Effector memory CD4-positive, alpha-beta T cell (primary cell): ENCODE measurements at places on chromosomes 1 and 21.
A peak's percentile ranks its signal among the peaks of the same experiment; 100 is the strongest.

DNA sequence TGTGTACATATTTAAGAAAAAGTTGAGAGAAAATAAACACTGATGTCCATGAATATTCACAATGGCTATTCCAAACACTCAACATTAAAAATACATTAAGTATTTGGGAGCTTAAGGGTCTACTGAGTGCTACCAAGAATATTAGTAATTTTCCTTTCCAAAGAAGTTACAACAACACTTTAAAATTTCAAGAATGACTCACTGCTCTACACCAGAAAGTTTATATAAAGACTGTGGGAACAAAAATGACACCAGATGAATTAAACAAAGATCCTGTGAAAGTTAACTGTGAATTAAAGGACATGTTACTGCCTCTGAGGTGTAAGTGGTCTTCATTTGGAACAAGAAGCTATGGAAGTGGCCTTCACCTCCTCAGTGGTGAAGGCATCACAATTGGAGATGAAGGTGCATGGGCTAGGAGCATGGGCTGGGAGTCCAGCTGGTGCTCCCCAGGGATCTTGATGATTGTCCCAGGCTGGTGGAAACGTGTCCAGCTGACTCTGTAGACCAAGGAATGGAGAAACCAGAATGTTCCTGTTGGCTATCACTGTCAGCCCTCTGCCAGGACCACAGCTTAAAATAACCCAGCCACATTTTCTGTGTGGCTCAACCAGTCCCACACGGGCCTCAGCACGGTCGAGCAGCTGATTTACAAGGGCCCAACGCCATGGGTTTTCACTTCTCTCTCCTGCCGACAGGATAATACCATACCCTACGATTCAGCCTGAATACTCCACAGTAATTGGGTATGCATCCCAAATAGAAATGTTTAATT, 28.8 kb downstream of the TAF5L start:
- DNase-seq, result no peak

GRCh38 chr1:155983191-155984024, 5.1 kb upstream of the ARHGEF2 start:
- DNase-seq, result no peak

GRCh38 chr1:230292689-230293389, 133.3 kb downstream of the PGBD5 start:
- no peak for DNase-seq

DNA sequence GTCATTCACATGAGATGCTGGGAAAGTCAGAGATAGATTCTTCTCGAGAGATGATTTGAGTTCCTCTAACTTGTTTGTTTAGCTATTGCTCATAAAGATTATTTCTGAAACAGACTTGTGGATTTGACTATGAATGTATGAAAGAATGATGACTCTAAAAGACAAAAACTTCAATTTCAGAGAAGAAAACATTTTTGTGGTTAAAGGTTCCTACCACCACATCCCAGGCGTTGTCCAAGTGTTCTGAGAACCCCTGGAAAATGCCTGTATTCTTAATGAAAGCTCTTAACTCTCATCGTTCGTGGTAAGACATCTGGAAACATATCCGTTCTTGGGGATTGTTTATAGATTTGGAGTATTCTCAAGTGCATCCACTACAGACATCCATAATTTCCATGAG, 228.7 kb downstream of the BARHL2 start:
- DNase-seq, result no peak

DNA sequence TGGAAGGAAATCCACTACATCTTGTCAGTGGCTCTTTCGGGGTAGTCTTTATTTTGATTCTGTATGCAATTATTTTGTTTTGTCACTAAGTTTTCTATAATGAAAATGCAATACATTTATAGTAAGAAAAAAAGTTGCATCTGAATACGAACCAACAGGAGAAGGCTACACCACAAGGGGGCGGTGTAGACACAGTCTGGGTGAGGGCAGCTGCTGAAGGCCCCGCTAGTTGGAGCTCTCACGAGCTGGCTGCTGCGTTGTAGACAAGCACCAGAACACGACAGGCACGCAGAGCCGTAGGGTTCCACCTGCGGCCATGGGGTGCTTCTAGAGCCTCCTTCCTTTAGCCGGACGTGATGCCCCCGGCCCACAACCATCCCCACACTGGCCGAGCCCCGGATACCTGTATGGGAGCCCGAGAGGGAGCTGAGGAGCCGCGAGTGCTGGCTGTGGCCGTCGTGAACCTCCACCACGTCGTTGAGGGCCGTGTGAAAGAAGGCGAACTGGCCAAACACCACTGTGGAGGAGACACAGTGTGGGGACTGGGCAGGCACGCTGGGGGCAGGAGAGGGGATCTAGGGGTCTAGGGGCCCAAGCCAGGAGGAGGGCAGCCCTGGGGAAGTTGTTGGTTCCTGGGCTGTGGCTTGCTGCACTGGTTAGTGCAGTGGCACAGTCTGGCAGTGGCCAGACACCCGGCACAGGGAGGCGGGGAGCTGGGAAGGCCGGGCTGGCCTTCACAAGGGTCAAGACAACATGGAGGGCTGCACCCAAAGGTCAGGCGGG, 160.8 kb downstream of the ZSCAN20 start:
- peak; percentile 68 for DNase-seq

DNA sequence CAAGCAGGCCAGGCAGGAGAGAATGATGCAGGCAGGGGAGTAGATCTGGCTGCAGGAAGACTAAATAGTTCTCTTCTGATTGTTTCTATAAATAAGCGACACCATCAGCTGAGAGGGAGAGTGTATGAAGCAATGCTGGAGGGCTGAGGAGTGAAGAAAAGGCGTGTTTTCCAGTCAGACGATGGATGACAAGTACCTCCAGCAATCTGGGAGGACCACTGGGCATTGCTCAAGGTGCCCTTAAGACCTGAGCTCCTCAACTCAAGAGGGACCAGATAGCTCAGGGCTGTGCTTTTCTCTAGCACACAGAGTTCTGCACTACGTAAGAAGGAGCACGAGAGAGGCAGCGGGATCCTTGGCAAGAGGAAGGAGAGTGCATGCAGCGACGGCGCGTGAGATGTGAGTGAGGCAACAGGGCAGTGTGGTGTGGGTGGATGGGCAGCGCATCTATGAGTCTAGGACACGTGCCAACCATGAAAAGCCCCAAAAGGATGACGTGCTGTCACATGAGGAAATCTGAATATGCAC, 36.0 kb downstream of the PABPC4 start:
- no peak for DNase-seq

GRCh38 chr1:6353955-6354658, 39.5 kb downstream of the ACOT7 start:
- no peak for DNase-seq

DNA sequence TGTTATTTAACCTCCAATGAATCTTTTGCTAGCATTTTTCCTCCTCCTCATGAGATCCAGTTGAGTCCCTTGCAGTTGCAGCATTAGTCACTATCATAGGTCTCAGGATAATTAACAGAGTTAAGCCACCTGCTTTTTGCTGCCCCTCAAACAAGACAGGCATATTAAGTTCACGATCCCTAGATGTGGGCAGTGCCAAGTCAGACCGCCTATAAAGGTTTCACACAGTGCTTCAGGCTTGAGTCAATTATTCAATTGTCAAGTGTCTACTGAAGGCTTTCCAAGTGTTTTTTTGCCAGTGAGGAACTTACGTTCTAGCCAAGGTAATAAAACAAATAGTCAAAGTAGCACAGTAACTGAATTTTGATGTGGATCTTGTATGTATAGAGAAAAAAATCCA, 175.0 kb downstream of the DAB1 start:
- DNase-seq, result no peak

GRCh38 chr1:23401313-23401712, 23.2 kb downstream of the TCEA3 start:
- DNase-seq, result no peak

- DNase-seq, result no peak
These were observed 853.8 kb downstream of the USP25 start for GRCh38 chr21:16583556-16583955.

DNA sequence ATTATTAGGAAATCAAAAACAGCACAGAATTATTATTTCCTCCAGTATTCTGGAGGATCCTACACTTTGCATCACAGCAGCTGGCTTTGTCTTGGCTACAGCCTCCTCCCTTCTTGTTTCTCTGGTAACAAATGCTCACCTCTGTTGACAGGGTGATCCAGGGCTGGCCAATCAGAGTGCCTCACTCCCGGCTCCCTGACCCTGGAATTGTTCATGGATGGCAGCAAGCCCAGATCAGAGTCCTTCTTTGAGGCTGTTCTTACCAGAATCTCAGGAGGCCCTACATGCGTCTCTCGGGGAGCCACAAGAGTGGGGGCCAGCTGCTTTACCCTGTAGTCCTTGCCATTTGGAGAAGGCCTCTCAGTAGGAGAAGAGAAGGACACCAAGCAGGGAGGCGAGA, 48.4 kb upstream of the IGSF5 start:
- DNase-seq, result no peak

- DNase-seq, result no peak
These were observed 44.8 kb downstream of the DHRS3 start for GRCh38 chr1:12573015-12573825.

DNA sequence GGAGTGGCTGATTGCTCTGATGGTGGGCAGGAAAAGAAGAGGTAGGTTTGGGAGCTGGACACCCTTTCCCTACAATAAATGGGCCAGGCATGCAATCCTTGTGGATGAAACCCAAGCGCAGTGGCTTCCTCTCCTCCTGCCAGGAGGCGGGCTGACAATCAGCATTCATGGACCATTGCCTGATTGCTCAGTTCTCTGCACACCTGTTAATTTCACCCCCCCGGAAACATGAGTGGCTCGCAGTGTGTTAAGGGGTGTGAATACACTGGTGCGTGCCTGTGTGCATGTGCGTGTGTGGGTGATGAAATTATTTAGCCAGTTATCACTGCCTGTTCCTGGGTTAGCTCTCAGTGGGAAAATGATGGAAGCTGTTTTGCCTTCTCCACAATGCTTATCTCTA, 310.7 kb downstream of the PCP4 start:
- no peak for DNase-seq

GRCh38 chr1:1099506-1100183, 16.2 kb downstream of the C1orf159 start:
- no peak for DNase-seq

DNA sequence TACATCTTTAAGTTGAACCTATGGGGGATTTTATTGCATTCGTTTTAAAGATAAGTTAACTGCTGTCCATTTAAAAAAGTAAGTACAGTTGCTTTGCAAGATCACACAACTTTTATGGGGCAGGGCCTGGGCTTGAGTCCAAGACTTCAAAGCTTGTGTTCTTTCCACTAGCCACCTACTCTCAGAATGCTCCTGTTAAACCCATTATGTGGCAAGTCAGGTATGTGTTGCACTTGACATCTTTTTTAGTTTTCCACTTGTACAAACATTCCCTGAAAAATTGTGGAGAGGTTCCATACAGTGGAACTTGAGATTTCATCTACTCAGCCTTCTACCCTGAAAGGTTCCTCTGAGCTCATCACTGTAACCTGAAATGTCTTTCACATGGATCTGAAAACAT, 235.5 kb upstream of the SGIP1 start:
- DNase-seq, result no peak

DNA sequence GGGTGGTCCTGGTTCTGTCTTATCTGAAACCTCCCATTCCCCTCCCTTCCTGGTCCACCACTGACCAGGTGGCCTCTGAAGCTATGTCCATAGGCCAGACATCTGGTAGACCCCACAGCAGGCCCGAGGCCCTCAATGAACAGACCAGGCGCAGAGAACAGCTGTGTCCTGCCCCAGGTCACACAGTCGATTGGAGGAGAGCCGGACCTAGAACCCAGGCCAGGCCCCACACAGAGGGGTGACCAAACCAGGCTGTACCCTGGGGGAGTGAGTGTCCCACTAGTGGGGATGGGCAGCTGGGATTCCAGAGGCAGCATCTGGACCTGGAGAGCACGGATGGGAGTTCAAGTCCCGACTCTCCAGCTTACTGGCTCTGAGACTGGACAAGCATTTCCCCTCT, 29.2 kb downstream of the RNU1-1 start:
- DNase-seq, result no peak

DNA sequence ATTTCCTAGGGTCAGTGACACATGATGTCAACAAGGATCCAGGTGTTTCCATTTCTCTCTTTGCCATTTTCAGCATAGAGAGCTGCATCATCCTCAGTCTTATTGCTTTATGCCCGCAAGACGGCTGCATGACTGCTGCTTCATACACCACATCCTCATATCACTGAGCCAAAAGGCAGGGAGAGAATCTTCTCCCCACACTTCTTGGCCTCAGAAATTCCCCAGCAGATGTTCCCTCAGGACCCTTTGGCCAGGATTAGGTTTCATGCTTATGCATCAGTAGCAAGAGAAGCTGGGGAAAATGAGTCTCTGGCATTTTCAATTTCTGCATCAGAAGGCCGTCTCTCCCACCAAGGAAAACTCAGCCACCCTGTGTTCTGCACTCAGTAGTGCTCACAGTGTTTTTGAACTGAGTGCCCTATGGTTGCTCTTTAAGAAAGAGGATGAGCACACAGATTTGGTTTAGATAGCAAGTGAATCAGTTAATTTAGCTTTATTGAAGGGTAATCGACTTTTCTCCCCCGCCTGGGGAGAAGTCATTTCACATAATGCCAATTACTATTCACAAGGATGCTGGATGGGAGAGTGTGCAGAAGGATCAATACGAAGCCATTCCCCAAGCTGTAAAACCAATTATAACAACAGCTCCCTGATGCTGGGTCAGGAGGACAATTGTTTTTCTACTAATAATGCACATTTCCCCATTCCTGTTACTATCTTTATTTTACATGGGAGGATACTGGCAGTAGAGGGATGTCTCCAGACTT, 360.2 kb downstream of the HHIPL2 start:
- no peak for DNase-seq

DNA sequence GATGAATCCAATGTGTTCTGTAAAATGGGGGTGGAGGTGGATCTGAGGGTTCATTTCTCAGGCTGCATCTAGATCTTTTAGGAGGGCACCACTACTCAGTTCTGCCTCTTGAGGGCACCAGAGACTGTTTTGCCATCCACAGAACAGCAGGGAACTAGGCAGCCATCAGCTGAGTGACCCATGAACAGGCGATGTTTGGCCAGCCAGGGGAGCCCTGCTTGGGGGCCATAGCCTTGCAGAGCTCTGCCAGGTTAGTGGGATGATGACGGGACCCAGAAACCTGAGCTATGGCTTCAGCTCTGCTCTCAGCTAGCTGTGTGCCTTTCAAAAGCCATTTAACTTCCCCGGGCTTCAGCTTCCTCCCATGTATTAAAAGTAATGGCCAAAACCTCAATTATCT, 13.4 kb upstream of the NOS1AP start:
- DNase-seq, result no peak

GRCh38 chr1:211885747-211886522, 55.4 kb upstream of the LPGAT1 start:
- no peak for DNase-seq

GRCh38 chr1:33459691-33460090, 12.8 kb upstream of the ZSCAN20 start:
- DNase-seq, result no peak

DNA sequence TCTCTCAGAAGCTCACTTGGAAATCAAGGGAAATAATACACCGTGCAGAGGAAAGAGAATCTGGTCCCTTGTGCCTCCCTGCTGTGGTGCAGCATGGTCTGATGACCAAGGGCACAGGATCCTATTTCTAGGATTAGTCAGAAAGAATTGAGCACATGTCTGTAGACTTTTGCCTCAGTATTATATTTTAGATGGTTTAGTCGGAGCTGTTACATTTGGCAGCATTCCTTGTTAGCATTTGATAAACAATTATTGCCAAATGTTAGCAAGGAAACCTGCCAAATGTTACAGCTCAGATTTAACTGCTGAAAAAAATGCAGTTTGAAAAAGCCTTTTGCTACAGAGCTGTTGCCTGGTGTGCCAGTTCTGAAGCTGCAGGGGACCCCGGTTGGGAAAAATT, 183.5 kb upstream of the DPYD start:
- DNase-seq, result no peak

- DNase-seq, result no peak
These were observed 15.7 kb downstream of the DIP2A start for GRCh38 chr21:46474382-46474781.
